Stimulated activated CD8-positive, alpha-beta memory T cell treated with anti-CD3 and anti-CD28 coated beads, Interleukin-4, amount 100 ng/mL, for 4 hours (primary cell): ENCODE measurements at places on chromosomes 12 and 14.

DNA sequence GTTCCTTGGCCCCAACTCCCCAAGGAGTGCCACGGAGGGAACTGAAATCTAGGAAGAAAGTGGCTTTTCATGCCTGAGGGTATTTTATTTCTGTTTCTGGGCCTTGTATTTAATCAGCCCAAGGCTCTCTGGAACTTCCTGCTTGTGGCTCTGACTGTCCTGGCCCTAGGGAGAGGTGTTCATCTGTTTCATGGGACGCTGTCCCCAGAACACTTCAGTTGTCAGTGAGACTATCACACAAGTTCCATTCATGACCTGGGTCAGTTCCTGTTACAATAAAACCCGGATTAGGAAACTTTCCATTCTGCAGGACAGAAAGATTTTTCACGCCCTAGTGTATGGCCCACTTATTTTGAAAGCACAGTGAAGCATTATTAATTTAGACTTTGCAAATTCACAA, 18.5 kb upstream of the TC2N start:
- no peak for DNase-seq

DNA sequence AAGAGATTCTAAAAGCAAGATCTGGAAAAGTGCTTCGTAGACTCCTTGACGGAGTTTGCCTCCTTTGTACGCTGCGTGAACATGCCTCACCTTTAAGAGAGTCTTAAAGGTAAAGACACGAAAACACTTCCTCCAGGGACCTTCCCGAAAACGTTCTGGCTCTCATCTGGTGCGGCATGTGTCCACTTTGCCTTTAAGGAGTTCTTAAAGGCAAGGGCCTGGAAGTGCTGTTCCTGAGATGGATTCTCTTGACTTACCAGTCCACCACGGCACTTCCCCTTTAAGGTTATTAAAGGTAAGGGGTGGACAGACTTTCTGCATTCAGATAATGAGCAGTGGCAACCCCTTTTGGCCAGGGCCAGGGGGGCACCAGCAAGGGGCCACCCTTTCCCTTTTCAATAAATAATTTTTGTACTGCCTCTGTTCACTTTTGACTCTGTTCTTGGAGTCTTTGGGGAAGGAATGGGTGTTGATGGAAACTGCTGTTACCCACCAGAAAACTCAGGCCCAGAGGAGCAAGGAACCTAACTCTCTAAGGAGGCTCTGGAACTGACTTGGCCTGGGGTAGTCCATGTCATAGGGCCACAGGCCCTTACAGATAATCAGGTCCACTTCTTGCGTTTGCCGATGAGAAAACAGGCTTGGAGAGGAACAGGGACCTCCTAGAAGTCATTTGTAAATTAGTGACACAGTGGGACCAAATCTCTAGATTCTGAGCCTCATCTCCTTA, 4.4 kb downstream of the REM2 start:
- DNase-seq: no peak

DNA sequence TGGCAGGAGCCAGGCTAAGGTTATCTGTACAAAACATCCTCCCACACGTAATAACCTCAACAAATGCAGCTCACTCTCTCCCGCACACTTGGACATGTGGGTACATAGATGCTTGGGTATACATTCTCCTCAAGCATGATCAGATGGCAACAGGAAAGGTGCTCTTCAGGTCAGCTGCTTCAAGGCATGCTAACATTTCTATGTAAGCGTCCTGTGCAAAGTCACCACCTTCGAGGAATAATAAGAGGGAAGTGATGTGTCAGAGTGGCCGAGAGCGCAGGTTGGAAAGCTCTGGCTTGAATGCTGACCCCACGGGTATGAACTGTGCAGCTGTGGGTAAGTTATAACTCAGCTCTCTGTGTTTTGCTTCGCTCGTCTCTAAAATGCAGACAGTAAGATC, 24.2 kb upstream of the SLC6A12 start:
- DNase-seq: no peak

- DNase-seq: no peak
These were observed 30.2 kb downstream of the SMUG1 start for GRCh38 chr12:54158610-54159009.

DNA sequence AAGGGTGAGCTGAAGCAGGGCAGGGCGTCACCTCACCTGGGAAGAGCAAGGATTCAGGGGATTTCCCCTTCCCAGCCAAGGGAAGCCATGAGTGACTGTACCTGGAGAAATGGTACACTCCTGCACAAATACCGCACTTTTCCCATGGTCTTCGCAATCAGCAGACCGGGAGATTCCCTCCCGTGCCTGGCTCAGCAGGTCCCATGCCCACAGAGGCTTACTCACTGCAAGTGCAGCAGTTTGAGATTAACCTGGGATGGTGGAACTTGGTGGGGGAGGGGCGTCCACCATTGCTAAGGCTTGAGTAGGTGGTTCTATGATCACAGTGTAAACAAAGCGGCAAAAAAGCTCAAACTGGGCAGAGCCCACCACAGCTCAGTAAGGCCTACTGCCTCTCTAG, 11.0 kb upstream of the DHRS4 start:
- no peak for DNase-seq

GRCh38 chr14:65134651-65135579, 32.6 kb upstream of the MAX start:
- DNase-seq: no peak

DNA sequence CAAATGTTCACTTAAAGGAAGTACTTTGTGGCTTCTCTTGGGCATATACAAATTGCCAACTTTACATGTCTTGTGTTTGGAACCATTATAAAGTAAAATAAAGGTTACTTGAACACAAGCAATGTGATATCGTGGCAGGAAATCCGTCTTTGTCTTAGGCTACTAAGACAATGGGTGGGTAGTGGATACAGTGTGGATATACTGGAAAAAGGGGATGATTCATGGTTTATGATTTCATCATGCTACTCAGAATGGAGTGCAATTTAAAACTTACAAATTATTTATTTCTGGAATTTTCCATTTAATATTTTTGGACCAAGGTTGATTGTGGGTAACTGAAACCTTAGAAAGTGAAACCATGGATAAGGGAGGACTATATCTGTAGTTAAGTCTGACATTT, 48.4 kb downstream of the MYRFL start:
- no peak for DNase-seq

DNA sequence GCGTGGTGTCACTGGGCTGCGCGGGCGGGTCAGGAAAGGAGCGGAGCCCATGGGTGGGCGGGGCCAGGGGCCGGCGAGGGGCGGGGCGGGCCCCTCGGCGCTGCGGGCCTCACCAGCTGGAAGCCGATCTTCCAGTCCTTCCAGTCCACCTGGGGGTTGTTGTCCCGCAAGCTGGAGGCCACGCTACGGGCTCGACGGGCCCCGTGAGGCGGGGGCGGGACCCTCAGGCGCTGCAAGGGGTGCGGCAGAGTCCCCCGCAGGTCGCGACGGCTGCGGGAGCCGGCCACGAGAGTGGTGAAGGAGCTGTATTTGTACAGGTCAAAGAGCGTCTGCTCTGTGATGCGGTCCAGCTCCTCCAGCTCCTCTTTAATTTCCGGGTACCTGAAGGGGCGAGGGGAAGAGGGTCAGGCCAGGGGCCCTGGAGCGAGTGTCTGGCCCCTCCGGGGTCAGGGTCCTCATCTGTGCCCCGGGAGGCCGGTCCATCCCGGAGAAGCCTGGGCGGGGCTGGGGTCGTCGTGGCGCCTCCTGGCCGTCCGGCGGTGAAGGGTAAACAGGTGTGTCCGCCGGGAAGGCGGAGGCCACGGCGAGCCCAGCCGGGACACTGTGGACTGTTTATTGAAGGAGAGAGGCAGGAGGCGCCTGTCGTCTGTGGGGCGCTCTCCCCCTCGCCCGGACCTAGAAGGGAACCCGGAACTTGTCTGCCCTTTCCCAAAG, 11.9 kb downstream of the SCNN1A start:
- peak; percentile 39 for DNase-seq

- DNase-seq: no peak
These were observed 61.1 kb downstream of the RIMBP2 start for GRCh38 chr12:130655010-130655409.

DNA sequence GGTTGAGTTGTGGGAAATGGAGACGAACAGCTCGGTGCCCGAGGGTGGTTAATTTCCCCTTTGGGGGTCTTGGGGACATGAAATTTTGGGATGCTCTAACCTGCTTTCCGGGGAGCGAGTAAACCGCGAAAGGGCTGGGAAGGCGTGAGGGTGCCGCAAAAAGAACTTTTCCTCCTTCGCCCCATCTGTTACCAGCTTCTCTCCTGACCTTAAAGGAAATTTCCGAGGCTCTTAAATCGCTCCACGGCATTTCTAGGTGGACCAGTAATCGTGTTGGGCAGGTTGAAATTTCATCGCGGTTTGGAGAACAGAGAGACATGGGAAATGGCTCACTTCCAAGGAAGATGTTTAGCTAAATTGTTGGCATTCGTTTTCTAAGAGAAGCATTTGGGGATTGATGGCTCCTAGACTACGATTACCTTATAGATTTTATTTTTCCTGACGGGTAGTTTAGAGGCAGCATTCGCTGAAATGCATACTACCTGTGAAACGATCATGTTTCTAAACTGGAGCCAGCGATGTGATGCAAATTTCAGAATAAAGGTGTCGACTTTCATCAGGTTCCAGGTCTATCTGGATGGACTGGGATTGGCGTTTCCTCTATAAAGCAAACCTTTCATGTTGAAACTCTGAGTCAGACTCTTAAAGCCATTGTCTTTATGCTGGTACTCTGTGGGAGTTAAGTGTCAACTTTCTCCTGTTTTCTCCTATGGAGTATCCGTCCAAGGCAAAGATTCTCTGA, 414.5 kb downstream of the PCNX1 start:
- DNase-seq: no peak

GRCh38 chr12:70459786-70460185, 93.7 kb downstream of the KCNMB4 start:
- DNase-seq: no peak
